CD4-positive, alpha-beta T cell treated with Interleukin-4 for 4 hours (primary cell): ENCODE measurements at places on chromosomes 4 and X.
A peak's percentile ranks its signal among the peaks of the same experiment; 100 is the strongest.

DNA sequence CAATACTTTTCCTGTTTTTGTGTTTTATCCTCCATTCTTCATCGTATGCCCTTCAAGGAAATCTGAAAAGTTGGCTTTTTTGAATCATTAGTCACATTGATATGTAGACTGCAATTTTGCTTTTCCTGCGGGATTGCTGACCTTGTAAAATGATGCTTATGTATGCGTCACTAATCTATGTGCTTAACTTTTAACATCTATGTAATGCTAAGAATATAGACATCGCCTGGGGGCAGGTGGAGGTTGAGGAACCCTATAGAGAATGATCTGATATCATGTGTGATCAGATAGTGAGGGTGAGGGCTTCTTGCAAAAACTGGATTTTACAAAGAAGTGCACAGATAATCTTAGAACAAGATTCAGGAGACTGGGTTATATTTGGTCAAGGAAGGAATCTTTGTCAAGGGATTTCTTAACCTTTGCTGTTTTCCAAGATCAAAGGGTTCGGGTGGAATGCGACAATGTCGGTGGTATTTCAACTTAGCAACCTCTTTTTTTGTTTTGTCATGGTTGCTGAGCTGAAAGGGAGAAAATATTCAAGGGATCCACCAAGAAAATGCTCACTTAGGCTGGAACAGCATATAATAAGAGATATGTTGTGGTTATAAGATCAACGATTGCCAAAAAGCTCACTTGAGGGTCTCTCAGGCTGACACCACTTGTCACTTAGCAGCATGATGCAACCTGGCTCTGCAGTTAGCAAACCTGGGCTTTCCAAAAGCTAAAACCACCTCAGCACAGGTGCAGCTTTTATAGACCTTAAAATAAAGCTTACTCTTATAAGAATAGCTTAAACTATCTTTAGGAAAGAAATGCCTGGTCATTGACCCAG lies 70.6 kb upstream of the PUDP start:
- no peak for DNase-seq

- DNase-seq, result no peak
These were observed 4.2 kb downstream of the MID1 start for GRCh38 chrX:10615931-10616774.

DNA sequence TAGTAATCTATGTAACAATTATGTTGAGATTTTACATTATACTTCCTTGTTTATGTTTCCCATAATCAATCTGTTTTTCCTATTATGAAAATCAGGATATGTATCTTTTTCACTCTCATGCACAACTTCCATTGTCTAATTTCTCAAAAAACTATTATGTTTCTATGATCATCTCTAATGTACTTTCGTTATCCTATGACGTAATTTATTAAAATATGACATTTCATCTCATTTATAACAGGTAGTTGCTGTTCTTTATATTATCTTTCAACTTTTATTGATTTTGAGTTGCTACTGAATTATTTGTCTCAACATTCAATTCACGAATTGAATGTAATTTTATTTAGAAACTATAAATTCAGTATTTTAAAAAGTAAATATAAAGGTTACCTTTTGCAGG lies 100.8 kb upstream of the MAGEB18 start:
- DNase-seq, result no peak

- DNase-seq, result no peak
These were observed 6.1 kb downstream of the TACC3 start for GRCh38 chr4:1727117-1728031.

DNA sequence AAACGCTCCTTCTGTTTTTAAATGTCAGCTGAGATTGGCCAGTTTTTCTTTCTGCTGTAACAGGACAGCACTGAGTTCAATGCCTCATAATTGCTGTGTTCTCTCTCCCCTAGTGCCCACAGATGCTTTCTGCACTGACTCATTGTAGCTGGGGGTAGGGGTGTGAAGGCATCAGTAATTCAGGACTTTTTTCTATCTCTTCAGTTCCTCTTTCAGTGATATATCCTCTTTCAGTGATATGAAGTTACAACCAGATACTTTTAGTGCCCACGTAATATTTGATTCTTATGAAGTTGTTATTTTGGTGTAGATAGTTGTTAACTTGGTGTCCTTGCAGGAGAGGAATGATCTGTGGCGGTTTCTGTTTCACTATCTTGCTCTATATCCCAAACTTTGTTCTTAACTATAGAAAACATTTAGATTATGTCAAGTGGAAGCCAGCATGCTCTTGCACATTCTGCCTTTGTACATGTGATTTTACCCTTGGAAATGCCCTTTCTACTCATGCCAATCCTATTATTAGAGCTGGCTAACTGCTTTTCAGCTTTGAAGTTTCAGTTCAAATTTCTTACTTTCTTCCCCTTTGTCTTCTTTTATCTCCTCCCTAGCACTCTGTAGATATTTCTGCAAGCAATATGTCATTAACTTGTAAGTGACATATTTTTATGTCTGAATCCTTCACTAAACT lies 1258.4 kb downstream of the FAM133A start:
- DNase-seq, result no peak

- peak; percentile 9 for DNase-seq
These were observed 220.1 kb downstream of the DLG3 start for GRCh38 chrX:70664726-70665125.

DNA sequence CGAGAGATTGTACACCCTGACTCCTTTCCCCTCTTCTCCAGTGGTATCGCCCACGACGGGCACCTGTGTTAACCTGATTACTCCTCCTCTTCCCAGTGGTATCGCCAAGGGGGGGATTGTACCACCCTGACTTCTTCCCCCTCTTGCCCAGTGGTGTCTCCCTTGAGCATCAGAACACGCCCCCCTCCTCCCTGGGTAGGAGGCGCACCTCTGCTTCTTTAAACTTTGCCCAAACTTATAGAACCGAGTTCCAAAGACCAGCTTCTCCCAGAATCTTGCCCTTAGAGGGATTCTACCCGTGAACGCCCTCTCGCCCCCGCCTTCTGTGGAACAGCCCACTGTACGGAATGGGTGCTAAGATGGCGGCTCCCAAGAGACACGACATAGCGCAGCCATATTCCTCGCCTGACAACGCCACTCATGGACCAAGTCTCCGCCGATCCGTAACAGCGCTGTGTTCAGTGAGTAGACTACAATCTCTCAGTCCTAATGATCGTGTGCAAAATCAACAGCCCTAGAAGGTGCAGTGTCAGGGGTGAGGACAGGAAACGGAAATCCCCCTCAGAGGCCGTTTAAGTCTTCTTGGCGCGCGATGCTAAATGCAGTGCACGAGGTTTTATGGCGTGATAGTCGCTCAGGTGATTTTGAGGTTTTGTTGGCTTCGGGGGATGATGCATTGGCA lies 4.2 kb upstream of the ZNF157 start:
- DNase-seq, result peak; percentile 78

DNA sequence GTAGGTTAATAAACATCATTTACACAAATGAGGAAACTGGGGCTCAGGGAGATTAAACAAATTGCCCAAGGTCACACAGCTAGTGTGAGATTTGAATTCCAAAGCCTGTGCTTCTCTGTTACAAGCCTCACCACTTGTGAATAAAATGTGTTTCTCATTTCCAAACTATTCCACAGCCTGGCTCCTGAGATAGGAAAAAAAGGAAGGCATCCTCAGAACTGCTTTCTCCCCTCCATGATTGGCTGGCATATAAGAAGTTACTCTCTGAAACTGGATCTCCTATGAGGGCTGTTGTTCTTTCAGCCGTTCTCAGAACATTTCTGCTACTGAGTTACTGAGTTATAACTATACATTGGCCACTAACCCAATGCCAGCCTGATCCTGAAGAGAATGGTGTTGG lies 237.9 kb downstream of the MAML3 start:
- DNase-seq, result no peak

GRCh38 chrX:2820136-2820771 lies 8.5 kb upstream of the GYG2 start:
- no peak for DNase-seq

DNA sequence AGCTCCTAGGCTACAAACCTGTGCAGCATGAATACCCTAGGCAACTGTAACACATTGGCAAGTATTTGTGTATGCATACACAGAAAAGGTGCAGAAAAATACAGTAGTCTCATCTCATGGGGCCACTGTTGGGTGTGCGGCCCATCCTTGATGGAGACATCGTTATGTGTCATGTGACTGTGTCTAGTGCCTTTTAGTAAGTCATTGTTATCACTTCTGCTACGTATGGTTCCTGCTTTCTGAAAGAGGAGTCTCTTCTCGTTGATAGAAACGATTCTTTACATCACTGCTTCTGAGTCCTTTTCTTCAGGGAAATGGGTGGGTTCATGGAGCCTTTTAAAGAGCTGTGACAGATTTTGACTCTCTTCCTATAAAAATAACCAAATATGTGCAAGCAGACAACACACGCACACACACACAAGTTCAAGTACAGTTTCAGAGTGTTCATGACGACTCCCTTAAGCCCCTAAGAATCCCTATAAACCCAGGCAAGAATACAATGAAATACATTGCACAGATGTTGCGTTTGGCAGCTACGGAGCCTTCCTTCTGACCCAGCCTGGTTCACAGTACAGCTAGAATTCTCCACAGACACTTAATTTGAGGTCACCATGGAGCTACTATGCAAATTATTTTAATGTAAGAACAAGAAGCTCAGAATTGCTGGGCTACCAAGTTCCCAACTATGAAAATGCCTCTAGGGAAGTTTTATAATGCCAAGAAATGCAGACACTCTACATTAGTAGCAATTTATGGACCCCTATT lies 10.2 kb upstream of the STK32B start:
- DNase-seq, result no peak

- no peak for DNase-seq
These were observed 14.1 kb upstream of the SCRG1 start for GRCh38 chr4:173413036-173413435.

DNA sequence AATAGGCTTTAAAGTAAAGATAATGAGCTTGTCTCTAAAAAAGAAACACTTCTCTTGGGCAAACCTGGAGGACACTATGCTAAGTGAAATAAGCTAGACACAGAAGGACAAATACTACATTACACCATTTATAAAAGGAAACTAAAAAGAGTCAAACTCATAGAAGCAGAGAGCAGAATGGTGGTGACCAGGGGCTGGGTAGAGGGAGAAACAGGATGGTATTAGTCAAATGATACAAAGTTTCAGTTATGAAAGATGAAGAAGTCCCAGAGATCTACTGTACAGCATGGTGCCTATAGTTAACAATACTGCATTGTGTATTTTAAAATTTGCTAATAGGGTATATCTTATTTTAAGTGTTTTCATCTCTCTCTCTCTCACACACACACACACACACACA lies 28.5 kb downstream of the ACSL4 start:
- DNase-seq, result no peak

DNA sequence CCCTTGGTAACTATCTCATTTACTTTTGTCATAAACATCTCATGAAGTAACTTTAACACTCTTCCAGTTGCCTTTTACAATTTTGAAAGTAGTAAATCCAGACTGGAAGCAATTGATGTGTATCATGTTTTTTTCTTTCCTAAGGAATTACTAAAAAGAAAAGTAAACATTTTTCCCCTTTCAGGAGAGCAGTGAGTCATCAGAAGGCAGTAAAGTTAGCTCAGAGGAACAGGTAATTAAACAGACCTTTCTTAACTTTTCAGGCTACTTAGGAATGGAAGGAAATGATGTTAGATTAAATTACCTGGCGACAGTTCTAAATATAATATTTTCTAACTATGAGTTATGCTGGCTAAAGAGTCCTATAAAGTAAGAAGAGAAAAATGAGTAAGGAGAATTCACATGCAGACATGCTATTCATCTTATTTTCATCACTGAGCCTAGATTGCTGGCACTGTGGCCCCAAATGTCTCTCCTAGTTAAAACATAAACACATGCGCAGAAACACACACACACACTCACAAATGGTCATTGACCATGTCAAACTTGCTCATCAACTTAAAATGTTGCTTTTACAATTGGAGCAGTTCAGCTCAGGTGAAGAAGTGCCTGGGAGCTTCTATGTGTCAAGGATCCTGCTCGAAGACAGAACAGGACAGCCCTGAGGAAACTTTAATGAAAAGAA lies 9.3 kb downstream of the DMP1 start:
- DNase-seq, result no peak

DNA sequence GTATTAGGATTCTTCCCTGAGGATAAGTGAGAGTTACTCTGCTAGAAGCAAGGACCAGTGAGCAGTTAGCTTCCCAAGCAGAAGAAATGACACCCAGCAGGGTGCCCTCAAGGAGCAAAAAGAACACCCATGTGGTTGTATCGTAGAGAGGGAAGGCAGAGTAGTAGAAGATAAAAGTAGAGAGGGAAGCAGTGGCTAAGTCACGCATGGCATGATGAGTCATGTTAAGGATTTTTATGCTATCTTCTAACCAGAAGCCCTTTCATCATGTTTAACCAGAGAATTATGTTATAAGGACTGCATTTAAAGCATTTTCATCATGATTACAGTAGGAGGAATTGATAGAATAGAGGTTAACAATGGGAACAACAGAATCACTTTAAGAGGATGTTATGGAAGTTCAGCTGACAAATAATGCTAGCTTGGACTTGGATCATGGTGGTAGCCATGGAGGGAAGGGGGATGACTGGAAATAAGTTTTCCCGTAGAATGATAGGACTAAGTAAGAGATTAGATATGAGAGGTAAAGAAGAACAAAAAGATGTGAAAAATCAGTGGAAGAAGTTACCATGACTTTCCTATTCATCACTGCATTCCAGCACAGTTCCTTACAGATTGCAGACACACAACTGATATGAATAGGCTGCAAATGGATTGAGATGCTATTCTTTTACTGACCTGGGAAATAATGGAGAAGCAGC lies 383.5 kb upstream of the INTU start:
- no peak for DNase-seq

DNA sequence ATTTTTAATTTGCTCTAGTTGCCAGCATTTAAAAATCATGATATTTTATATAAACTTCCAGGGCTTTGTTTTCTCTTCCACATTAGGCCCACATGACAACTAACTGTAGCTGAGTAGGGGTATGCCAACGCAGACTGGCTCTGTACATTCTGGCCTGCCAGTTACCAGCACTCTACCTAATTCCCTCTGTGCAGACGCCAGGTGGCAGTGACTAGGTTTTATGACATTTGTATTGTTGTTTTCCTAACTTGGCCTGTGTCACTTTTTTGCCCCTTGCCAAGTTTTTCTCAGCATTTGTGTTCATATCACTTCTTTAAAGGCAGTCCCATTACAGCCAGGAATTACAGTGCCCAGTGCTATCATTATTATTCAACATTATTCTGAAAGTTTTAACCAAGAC lies 347.5 kb downstream of the NKX6-1 start:
- no peak for DNase-seq

DNA sequence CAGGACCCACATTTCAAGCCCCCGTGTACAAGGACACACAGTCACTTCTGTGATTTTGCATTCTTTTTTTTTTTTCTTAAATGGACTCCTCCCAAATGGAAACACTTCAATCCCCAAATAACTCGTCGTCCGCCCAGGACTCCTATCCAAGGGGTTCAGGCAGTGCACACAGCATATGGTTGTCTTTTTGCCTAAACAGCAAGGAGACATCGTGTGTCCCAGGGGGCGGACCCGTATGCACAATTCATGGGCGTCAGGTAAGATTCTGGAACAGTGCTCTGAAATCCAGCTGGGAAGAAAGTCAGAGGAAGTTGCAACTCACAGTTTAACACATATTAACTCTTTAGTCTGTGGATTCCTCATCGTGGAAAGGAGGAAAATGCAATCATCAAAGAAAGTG lies 231.3 kb downstream of the SHOX start:
- no peak for DNase-seq
